ENCODE measurements at places on chromosomes 11 and 22.

GRCh38 chr22:41787331-41787730, 13.1 kb upstream of the CCDC134 start:
- DNase-seq, result no peak

- no peak for DNase-seq
Observed at GRCh38 chr11:130740819-130741218, 175.5 kb downstream of the SNX19 start.

- DNase-seq, result no peak
Observed at GRCh38 chr22:48278620-48279460, 1516.4 kb downstream of the TBC1D22A start.

GRCh38 chr11:7538031-7538430, 24.2 kb downstream of the PPFIBP2 start:
- DNase-seq, result peak; percentile 12

- no peak for DNase-seq
Observed at GRCh38 chr11:29318134-29318845, 698.5 kb downstream of the KCNA4 start.

DNA sequence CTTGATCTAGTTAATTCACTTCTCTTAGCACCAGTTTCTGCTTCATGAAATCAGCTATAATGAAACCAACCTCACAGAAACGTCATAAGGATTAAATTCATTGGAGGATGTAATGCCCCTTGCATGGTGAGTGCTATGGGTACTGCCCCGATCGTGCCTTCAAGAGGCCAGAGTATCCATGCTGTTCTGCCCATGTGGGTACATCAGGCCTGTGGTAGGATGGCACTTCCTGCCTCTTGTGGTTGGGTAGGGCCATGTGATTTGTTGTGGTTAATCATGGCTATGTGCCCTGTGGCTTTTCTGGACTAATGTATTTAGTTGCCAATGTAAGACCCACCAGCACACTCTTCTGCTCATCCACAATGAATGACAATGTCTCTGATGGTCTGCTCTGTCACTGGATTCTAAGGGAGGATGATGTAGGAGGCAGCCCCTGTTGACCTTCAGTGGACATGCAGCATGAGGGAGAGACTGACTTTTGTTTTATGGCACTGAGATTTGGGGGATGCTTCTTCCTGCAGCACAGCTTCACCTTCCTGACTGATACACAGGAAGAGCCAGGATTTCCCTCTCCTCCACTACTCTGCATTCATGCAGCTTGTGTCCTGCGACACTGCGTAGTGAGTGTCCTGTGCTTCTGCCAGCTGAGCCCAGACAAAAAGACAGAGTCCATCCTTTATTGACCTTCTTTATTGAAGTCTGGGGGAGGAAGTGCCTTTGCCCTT, 66.2 kb downstream of the DHCR7 start:
- no peak for DNase-seq

DNA sequence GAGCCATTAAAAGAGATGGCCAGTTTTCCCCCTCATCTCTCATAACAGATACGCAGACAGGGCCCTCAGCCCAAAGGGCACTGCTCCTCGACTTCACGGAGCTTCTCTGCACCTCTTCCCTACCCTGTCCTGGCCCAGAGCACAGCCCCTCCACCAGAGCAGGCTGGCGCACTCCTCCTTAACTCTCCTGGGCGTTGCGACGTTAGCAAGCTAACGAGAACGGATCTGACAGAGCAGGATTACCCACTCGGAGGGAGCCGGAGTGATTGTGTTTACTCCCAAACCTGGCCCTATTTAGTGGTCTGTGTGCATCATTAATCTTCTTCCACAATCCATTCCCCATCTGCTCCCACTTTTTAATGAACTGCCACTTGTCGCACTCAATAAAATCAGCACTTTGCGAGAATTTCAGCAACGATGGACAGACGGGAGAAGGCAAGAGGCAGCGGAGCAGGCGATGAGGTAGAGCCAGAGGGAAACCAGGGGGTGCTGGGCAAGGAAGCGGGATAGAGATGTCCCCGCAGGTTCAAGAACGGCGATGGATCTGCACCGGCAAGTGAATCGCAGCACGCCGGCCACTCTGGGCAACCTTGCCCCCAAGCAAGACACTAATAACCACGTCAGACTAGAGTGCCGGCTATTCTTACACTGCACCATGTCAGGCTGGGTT, 159.4 kb downstream of the BUD13 start:
- no peak for DNase-seq

- no peak for DNase-seq
Observed at GRCh38 chr11:1473786-1474185, 12.8 kb downstream of the MOB2 start.

GRCh38 chr11:60848714-60849151, 6.8 kb downstream of the CCDC86 start:
- DNase-seq, result no peak

GRCh38 chr22:48779211-48779643, 1048.4 kb downstream of the BRD1 start:
- DNase-seq, result no peak

DNA sequence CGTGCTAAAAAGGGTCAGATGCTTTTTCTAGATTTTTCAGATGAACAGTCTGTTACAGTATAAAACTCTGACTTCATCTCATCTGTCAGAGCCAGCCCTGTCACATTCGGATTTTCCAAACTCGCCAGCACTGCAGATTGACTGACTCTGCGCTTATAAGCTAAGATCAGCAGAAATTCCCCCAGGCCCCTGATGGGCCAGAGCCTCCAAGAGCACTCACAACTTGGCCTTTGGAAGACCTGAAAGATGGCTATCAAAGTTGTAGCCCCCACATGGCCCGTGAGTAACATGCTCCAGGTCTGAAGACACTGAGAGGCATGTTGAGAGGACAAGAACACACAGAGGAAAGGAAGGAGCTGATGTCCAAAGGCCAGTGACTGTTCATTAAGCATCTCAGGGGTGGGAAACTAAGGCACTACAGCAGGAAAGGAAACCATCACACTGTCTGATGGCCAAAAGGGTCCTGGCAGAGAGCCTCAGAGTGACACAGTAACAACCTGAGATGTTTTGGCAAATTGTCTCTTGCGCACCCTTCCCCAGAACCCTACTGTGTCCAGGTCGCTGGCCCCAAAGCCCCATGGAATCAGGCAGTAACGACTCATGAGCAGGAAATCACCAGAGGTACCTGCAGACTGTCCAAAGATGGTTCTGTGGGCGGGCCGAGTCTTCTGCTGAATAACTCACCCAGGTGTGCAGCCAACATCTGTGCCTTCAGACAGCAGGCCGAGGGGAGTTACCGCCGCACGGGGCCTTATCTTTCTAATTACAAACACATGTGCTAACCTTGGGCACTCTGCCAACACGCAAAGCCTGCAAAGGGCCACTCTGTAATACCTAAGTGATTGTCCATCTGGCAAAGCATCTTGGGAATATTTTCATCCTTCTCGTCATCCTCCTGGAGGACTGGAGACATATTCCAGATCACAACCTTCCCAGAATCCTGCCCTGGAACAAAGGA, 23.6 kb downstream of the HIRA start:
- no peak for DNase-seq

DNA sequence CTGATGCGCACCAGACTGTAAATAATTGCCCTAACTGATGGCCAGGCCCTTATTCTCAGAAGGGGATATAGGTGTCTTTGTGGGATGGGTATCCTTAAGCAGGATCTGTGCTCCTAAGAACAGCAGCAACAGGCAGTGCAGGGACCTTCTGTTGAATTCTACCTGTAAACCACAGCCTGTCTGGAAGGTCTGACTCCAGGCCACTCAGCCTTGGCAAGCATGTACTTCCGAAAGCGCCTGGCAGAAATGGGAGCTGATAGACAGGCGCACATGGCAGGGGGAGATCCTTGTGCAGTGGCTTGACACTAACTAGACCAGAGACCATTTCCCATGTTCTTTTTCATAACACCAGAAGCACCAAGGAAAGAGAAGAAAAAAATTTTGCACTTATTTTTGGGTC, 59.0 kb downstream of the C22orf31 start:
- no peak for DNase-seq

- no peak for DNase-seq
Observed at GRCh38 chr22:19836512-19836911, 18.2 kb downstream of the GNB1L start.

DNA sequence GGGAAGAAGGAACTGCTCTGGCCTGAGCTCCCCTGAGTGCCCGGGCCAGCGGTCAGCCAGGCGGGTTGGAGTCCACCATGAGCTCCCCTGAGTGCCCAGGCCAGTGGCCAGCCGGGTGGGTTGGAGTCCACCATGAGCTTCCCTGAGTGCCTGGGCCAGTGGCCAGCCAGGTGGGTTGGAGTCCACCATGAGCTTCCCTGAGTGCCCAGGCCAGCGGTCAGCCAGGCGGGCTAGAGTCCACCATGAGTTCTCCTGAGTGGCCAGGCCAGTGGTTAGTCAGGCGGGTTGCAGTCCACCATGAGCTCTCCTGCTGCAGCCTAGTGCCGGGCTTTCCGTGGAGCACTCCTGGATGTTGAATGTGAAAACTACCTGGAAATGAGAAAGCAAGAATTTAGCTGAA, 844.0 kb downstream of the TBC1D22A start:
- DNase-seq, result no peak

Measured in activated naive CD8-positive, alpha-beta T cell treated with anti-CD3 and anti-CD28 coated beads, Interleukin-2, amount 50 U/mL, for 24 hours (primary cell).